Peyer's patch (tissue), 4 donors: ENCODE measurements at places on chromosomes 5 and 9.

- no peak for DNase-seq
These were observed 34.6 kb upstream of the NDFIP1 start for GRCh38 chr5:142074006-142074405.

- DNase-seq, result no peak
These were observed 54.2 kb upstream of the NOTCH1 start for GRCh38 chr9:136599811-136600660.

GRCh38 chr9:107147134-107147533 is 135.9 kb upstream of the RAD23B start:
- DNase-seq, result no peak

GRCh38 chr5:34688015-34688810 is 32.1 kb downstream of the RAI14 start:
- DNase-seq, result no peak

GRCh38 chr5:161566081-161566480 is 19.6 kb upstream of the GABRB2 start:
- no peak for DNase-seq

GRCh38 chr5:137088175-137088574 is 411.0 kb downstream of the SPOCK1 start:
- no peak for DNase-seq
